Lower leg skin (tissue), 4 donors: ENCODE measurements at places on chromosomes 13 and 19. TPM values are rescaled to one million over a fixed set of nuclear protein-coding genes. Genes with fewer than 3 reads are reported as not detected.

The ZNF470 gene
- 2.6 TPM for total RNA-seq

The PSG6 gene
- total RNA-seq, result 1.9 TPM

The ZIM2 gene
- not detected for total RNA-seq

The IGFL3 gene
- 46.7 TPM for total RNA-seq

The ZNF540 gene
- total RNA-seq, result 2.2 TPM

The IGSF23 gene
- total RNA-seq, result not detected

The CYP4F8 gene
- 10.3 TPM for total RNA-seq

DNA sequence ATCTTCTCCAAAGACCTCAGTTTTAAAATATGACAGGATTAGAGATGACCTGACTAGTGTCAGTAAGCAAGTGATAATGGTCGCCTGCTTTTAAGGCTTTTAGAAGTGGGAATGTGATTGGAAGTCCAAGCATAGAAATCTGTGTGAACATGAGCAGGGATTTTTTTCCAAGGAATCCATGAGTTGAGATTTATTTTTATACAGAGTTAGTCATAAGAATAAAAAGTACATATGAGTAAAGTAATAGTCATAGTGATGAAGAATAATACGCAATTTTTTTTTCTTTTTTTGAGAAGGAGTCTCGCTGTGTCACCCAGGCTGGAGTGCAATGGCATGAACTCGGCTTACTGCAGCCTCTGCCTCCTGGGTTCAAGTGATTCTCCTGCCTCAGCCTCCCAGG lies 1.6 kb downstream of the ZNF546 start:
- DNase-seq, result no peak

GRCh38 chr19:46213156-46213555 lies 16.4 kb upstream of the IGFL1 start:
- DNase-seq, result no peak

DNA sequence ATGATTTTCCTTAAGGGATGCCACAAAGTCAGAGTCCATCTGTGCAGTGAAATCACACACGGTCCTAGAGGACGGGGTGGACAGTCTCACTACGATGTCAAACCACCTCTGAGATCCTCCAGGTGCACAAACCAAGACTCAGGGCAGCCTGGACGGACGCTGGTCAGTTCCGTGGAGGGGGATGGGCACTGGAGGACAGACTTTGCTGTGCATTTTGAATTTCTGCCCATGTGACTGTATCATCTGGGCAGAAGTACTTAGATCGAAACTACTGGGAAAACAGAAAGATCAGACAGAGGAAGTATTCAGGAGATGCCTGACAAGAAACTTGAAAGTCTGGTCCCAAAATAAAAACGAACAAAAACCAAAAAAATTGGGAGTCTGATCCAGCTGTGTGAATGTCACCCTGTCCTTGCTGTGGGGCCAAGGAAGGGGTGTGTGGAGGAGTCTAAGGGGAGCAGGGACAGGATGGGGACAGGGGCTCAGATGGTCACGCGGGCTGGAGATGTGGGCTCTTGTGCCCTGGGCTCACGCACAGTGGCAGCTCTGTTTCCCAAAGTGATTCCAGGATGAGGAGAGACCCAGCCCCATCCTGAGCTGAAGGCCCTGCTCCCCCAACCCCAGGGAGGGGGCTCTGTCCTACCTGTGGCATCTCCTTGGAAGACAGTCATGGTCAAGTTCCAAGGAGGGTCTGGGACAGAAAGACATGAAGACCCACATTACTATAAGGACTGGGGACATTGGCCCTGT lies 1.5 kb downstream of the SIGLEC8 start:
- no peak for DNase-seq

GRCh38 chr13:46288570-46289259 lies 77.0 kb downstream of the LRRC63 start:
- no peak for DNase-seq

DNA sequence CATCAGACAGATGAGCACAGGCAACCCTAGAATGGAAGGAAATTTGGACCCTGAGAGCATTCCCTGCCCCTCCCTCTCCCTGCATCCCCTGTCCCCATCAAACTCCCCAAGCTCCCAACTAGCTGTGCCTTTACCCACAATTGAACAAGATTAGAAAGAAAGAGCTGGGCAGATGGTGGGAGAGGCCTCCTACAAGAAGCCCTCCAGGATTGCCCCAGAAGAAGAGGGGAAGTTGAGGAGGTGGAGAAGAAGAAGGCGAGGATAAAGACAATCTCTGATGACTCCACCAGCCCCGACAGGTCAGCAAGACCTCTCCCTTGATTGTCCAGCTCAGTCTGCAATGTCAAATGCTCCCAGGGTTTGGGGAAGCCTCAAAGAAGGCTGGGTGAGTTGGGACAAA lies 11.9 kb downstream of the UNC13A start:
- no peak for DNase-seq

GRCh38 chr19:51535535-51535934 lies 4.1 kb upstream of the SIGLEC6 start:
- no peak for DNase-seq

- no peak for DNase-seq
Observed at GRCh38 chr13:46119883-46120614, 15.2 kb upstream of the CPB2 start.

GRCh38 chr13:30376426-30377311 lies 45.6 kb upstream of the UBE2L5 start:
- no peak for DNase-seq

GRCh38 chr13:75455962-75456361 lies 26.0 kb downstream of the TBC1D4 start:
- DNase-seq, result no peak

DNA sequence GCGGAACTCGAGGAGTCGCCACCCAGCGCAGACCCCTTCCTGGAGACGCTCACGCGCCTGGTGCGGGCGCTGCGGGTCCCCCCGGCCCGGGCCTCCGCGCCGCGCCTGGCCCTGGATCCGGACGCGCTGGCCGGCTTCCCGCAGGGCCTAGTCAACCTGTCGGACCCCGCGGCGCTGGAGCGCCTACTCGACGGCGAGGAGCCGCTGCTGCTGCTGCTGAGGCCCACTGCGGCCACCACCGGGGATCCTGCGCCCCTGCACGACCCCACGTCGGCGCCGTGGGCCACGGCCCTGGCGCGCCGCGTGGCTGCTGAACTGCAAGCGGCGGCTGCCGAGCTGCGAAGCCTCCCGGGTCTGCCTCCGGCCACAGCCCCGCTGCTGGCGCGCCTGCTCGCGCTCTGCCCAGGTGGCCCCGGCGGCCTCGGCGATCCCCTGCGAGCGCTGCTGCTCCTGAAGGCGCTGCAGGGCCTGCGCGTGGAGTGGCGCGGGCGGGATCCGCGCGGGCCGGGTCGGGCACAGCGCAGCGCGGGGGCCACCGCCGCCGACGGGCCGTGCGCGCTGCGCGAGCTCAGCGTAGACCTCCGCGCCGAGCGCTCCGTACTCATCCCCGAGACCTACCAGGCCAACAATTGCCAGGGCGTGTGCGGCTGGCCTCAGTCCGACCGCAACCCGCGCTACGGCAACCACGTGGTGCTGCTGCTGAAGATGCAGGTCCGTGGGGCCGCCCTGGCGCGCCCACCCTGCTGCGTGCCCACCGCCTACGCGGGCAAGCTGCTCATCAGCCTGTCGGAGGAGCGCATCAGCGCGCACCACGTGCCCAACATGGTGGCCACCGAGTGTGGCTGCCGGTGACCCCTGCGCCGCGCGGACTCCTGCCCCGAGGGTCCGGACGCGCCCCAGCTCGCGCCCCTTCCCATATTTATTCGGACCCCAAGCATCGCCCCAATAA lies 2.3 kb downstream of the AMH start:
- DNase-seq, result no peak

DNA sequence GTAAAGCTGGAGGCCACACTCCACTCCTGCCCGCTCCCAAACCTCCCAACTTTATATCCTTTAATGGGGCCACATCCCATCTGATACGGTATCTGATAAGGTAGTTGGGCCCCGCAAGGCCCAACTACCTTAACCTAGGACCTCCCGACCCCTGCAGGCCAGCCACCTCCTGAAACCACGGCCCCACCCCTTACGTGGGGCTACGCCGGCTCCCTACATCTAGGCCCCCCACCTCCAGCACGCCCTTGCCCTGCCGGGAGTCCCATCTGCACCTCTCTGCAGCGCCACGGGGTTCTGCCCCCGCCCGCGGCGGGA lies 2.2 kb downstream of the IGFLR1 start:
- no peak for DNase-seq

DNA sequence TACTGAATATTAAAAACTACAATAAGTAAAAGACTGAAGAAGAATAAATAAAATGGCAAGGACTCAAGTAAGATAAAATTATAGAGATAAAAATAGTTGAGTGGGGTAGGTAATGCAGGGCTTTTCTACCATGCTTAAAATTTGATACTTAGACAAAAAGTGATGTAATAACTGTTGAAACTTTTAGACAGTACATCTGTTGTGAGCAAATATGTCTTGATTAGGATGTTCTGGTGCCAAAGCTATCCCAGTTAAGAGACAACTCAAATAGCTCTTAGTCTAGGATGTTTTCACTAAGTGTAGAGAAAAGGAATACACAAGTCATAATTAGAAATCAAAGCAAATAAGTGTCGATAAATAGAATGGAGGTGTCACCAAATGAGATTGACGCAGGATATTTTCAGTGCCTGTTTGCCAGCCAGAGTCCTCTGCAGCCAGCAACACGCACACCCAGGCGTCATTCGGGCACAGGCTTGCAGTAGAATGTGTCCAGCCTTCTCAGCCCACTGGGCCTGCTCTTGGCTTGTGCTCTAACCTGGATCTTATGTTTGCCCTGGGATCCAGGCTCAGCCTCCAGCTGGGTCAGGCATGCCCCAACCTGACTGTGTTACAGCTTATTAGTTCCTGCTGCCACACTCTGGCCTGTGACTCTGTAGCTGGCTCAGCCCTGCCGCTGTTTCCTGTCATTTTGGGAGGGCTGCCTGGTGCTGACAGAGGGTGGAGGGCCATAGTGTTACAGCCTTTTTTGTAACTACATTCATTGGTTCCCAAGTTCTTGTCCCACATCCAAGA lies 766.2 kb downstream of the PCDH17 start:
- no peak for DNase-seq

DNA sequence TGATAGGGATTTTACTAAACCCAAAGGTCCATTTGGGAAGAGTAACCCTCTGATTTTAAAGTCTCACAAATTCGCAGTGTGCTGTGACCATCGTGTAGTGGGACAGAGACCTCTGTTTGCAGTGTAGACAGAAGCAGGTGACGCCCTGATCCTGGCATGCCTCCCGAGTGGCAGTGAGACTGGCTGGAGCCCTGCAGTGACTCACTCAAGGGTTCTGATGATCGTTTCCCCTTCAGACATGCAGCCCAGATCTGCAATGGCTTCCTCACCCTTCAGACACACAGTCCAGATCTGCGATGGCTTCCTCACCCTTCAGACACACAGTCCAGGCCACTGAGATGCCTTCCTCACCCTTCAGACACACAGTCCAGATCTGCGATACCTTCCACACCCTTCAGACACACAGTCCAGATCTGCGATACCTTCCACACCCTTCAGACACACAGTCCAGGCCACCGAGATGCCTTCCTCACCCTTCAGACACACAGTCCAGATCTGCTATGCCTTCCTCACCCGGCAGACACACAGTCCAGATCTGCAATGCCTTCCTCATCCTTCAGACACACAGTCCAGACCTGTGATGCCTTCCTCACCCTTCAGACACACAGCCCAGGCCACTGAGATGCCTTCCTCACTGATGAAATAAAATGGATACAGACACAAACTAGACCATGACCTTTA lies 125.2 kb downstream of the ATP11A start:
- DNase-seq, result no peak

DNA sequence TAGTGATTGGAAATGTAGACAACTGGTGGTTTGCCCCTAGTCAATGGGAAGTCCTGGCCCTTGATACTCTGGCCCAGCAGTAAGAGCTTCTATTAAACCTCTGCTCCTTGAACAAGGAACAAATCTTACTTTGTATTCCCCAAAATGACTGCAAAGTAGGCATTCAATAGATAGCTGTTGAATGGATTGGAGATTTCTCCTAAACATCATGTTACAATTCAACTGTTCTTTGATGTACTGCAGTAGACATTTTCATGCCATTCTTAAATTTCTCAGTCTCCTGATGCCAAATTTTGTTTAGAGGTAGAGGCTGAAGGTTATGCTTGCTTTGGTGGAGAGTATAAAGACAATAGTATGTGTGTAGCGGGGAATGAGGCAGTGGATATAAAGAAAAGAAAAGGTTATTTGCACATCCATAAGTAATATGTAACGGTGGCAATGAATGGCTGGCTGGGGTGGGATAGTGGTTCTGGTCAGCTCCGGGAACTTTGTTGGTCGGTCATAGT lies 12.8 kb downstream of the MIR17HG start:
- no peak for DNase-seq

DNA sequence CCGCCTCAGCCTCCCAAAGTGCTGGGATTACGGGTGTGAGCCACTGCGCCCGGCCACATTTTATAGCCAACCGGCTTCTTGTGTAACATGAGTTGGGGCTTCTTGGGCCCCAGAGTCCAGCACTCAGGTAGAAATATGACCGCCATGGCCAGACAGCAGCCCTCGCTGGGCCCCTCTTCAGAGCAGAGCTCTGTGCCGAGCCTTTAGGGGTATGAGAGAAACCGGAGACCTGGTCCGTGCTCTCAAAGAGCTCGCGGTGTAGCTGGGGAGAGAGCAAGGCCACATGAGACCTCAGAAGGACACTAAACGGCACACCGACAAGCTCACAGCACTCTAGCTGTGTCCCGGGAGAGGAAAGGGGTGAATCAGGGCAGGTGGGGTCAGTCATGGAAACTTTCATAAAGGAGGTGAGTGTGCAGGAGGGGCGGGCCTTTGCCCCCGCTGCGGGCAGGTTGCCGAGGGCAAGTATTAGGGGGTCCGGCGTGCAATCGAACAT lies 15.8 kb downstream of the ACTN4 start:
- no peak for DNase-seq

DNA sequence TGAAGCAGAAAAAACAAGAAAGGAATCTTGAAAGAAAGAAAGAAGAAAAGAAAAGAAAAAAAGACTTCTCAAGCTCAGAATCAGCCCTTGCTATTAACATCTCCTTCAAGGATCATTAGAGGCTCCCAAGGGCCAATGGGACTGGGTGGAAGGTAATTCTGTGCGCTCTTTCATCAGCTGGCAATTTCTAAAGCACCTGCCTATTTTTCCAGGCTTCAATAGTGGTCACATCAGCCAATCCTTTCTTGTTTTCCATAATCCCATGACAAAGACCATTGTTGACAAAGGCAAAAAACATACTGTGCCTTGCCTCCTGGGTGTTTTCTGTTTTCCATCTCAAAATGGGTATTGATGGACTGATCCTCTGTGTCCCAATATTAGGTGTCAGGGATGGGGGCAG lies 88.2 kb upstream of the TSC22D1 start:
- no peak for DNase-seq
